Esophagus muscularis mucosa (tissue), 4 donors: ENCODE measurements at places on chromosomes 3 and 15. TPM values are rescaled to one million over a fixed set of nuclear protein-coding genes. Genes with fewer than 3 reads are reported as not detected.

The HAPLN3 gene
- total RNA-seq: 5.0 TPM

The MYRIP gene
- 5.5 TPM for total RNA-seq

DNA sequence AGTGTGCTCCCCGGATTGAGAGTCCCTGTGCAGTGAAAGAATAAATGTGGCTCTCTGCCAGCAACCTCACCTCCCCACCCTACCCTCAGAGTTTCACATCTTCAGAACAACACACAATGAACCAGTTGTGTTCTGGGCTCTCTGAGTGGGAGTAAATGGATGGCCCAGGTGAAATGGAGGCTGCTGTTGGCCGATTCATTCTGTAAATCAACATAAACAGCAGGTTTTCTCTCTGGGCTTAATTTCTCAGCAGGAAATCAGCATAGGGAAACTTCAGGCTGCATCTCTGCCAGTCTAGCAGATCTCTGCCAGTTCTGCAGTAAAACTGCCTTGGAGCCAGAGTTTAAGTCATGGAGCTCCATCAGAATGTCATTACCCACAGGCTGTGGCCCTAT, 54.6 kb upstream of the FURIN start:
- DNase-seq: no peak

The ACTRT3 gene
- total RNA-seq: 4.5 TPM
